ENCODE measurements at places on chromosomes 5 and 9.

DNA sequence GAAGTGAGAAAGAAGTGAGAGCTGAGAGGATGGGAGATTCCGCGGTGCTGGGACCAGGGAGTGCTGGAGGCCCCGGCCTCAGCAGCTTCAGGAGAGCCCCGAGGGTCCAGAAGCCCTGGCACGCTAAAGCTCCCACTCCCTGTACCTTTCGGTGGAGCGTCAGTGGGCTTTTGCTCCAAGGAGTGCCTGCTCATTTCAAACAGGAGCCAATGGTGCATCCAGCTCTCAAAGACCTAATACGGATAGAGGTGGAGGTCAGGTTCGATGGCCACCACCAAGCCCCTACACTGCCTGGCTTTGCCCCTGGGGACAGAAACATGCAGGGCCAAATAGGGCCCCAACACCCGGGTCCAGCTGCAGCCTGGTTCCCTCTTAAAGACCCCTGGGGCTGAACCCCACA lies 8.2 kb downstream of the CD74 start:
- H3K4me1 ChIP-seq, result peaks cover 40% of the 10 kb centered on the region
- H3K4me3 ChIP-seq, result no peak overlapping the region
- no peaks in the 10 kb centered on the region for H3K27me3 ChIP-seq
- H3K36me3 ChIP-seq, result peaks cover 95% of the 10 kb centered on the region
- peak overlapping the region; percentile 100 for H3K27ac ChIP-seq

DNA sequence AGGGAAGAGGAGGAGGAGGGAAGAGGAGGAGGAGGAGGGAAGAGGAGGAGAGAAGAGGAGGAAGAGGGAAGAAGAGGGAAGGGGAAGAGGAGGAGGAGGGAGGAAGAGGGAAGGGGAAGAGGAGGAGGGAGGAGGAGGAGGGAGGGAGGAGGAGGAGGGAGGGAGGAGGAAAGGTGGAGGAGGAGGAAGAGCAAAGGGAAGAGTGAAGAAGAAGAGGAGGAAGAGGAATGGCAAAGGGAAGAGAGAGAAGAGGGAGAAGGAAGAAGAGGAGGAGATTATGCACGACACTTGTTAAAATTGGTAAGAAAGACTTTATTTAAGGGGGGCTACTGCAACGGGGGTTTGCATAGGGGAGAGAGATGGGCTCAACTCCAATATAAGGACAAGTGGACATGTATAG lies 221.2 kb downstream of the SLIT3 start:
- peaks cover 11% of the 10 kb centered on the region for H3K27me3 ChIP-seq
- H3K27ac ChIP-seq, result no peak overlapping the region
- DNase-seq, result no peak
- H3K4me1 ChIP-seq, result no peaks in the 10 kb centered on the region

DNA sequence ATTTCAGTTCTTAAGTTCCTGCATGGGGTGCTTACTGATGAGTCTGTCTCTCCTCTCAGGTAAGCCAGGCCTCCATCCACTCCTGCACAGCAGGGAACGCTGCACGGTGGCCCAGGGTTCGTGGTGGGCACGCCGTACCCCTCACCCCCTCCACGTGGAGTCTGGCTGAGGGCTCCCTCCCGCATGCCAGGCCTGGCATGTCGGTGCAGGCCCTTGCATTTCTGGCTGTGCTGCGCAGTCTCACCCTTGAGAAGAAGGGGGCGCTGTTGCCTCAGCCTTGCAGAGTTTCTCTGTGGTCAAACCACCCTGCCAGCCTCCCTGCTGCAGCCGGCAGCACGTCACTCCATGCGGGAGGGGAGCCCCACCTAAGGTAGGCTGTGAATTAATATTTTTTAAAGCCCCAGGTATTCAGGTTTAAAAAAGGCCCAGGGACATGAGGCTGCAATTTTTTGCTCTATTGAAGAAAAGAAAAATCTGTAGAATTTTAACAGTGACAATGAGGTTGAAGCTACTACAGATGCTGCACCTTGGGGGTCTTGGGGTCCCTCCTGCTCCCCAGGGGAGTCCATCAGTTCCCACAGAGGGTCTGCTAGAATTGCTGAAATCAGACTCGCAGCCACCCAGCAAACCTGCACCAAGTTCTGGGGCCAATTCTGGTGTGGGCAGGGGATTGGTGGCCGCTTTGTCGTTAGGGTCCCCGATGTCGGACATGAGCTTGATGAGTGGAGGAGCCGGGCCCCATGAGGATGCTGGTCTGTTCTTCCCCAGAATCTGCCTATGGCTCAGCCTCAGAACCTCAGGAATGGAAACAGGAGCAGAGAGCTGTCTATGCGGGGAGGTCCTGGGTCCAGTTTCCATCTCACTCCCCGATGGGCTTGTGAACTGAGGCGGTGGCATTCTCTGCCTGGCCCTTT lies 52.6 kb downstream of the TENT4A start:
- no peaks in the 10 kb centered on the region for H3K27me3 ChIP-seq
- no peak overlapping the region for H3K27ac ChIP-seq
- DNase-seq, result peak; percentile 25
- no peaks in the 10 kb centered on the region for H3K36me3 ChIP-seq

DNA sequence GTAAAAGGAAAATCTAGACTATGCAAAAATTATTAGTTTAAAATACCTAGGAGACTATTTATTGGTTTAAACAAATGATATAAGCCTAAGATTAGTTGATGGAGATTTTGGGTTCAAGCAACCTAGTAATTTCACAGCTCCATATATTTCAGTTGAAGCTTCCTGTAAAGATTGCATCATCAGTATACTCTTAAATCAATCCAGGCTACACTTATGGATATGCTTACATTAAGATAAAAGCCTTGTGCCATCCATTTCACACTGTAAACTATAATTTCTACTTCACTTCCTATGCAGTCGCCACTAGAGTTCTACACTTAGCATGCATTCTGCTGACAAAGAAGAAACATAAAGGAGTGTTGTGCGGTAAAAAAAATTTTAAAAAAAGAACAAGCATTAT lies 7.3 kb upstream of the LIX1 start:
- no peak overlapping the region for H3K27ac ChIP-seq
- H3K27me3 ChIP-seq, result no peaks in the 10 kb centered on the region
- DNase-seq, result no peak
- no peak overlapping the region for H3K4me3 ChIP-seq
- H3K4me1 ChIP-seq, result no peaks in the 10 kb centered on the region

DNA sequence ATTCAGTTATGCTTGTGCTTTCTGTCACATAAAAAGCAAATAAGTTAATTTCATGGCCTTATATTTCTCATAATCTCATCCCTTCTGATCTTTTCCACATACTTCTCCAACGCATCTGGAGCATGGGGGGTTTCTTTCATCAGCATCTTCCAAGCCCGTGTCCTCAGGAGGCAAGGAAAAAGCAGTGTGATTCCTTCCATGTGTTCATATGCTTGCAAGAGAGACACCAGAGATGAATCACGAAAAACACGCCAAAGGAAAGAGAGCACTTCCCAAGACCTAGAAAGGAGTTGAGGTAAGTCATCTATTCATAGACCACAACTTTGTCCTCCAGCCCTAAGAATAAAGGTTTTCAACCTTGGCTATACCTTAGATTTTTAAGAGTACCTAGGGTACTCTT lies 26.0 kb upstream of the SVEP1 start:
- no peaks in the 10 kb centered on the region for H3K27me3 ChIP-seq
- H3K4me3 ChIP-seq, result no peak overlapping the region
- H3K27ac ChIP-seq, result no peak overlapping the region
- H3K36me3 ChIP-seq, result no peaks in the 10 kb centered on the region
- no peaks in the 10 kb centered on the region for H3K4me1 ChIP-seq

DNA sequence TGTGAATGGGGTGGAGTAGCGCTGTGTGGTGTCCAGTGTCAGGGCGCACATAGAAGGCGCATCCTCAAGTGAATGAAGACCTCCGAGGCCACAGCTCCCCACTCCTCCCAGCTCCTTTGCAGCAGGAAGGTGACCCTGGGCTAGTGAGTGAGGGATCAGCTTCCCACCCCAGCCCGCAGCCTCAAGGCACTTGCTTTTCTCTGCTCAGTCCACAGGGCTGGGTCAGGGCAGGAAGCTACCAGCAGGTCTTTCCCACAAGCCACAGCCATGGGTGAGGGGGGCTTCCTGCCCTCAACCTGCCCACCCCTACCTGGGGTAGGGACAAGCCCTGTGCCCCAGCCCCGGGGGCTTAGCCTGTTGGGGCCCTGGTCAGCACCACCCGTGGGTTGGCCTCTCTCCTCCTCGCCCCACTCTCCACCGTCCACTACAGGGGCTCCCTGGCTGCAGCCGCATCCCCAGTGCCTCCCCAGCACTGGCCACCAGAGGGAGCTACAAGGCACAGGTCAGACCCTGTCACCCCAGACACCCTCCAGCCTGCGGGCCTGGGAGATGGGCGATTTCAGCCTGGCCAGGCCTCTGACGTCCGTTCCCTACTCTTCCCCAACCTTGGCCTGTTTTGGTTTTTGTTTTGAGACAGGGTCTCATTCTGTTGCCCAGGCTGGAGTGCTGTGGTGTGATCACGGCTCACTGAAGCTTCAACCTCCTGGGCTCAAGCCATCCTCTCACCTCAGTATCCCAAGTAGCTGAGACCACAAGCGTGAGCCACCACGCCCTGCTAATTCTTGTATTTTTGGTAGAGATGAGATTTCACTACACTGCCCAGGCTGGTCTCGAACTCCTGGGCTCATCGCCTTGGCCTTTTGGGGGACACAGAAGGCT lies 1.3 kb upstream of the ABCA2 start:
- H3K27ac ChIP-seq, result peak overlapping the region; percentile 75
- peaks cover 15% of the 10 kb centered on the region for H3K36me3 ChIP-seq
- peaks cover 49% of the 10 kb centered on the region for H3K4me1 ChIP-seq
- DNase-seq, result peak; percentile 37
- no peaks in the 10 kb centered on the region for H3K27me3 ChIP-seq
- peak overlapping the region; percentile 86 for H3K4me3 ChIP-seq

DNA sequence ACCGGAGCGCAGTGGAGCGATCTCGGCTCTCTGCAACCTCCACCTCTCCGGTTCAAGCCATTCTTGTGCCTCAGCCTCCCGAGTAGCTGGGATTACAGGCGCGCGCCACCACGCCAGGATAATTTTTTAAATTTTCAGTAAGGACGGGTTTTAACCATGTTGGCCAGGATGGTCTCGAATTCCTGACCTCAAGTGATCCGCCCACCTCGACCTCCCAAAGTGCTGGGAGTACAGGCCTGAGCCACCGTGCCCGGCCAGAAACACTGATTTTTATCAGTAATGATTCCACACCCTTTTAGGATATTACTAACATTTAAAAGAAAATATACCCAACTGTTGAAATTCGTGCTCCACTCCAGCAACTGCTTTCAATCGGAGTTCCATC lies 464 bp upstream of the FAM151B start:
- no peak for DNase-seq
- no peak overlapping the region for H3K27ac ChIP-seq
- peaks cover 5% of the 10 kb centered on the region for H3K4me1 ChIP-seq
- H3K4me3 ChIP-seq, result peak overlapping the region; percentile 56
- H3K36me3 ChIP-seq, result peaks cover 4% of the 10 kb centered on the region

- H3K27ac ChIP-seq, result no peak overlapping the region
- DNase-seq, result no peak
- no peaks in the 10 kb centered on the region for H3K4me1 ChIP-seq
Observed at GRCh38 chr9:26129217-26129616, 451.0 kb upstream of the TUSC1 start.

- H3K4me1 ChIP-seq, result no peaks in the 10 kb centered on the region
- no peaks in the 10 kb centered on the region for H3K36me3 ChIP-seq
- H3K27me3 ChIP-seq, result peaks cover 66% of the 10 kb centered on the region
- no peak overlapping the region for H3K27ac ChIP-seq
- no peak for DNase-seq
Observed at GRCh38 chr9:101486693-101487442, 46.8 kb upstream of the RNF20 start.

- H3K27me3 ChIP-seq, result peaks cover 56% of the 10 kb centered on the region
- H3K4me3 ChIP-seq, result no peak overlapping the region
- no peak overlapping the region for H3K27ac ChIP-seq
- no peaks in the 10 kb centered on the region for H3K4me1 ChIP-seq
- H3K36me3 ChIP-seq, result no peaks in the 10 kb centered on the region
- no peak for DNase-seq
Observed at GRCh38 chr9:89594811-89595550, 9.8 kb upstream of the GADD45G start.

- H3K4me3 ChIP-seq, result peak overlapping the region; percentile 88
- H3K27ac ChIP-seq, result peak overlapping the region; percentile 85
- peaks cover 30% of the 10 kb centered on the region for H3K4me1 ChIP-seq
- H3K27me3 ChIP-seq, result no peaks in the 10 kb centered on the region
Observed at GRCh38 chr5:81852291-81853029, 101.6 kb upstream of the SSBP2 start.

DNA sequence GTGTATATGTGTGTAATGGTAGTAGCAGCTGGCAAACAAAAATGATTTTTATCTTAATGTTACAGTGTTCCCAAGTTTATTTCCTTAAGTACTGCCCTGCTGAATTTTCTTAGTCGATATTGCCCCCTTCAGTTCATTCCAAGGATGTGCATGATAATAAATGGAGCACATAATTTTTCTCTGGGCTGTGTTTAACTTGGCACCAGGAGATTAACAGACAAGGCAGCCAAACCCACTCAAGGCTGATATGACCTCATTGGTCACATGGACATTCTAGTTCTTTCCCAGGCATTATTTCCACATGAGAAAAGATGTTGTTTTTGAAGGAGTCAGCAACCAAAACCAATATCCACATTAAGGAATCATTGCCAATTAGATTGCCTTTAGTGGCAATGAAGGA lies 61.8 kb downstream of the COX7C start:
- no peaks in the 10 kb centered on the region for H3K4me1 ChIP-seq
- no peak overlapping the region for H3K27ac ChIP-seq

- no peaks in the 10 kb centered on the region for H3K36me3 ChIP-seq
- H3K4me1 ChIP-seq, result no peaks in the 10 kb centered on the region
Observed at GRCh38 chr9:72579190-72579589, 57.8 kb downstream of the TMC1 start.

DNA sequence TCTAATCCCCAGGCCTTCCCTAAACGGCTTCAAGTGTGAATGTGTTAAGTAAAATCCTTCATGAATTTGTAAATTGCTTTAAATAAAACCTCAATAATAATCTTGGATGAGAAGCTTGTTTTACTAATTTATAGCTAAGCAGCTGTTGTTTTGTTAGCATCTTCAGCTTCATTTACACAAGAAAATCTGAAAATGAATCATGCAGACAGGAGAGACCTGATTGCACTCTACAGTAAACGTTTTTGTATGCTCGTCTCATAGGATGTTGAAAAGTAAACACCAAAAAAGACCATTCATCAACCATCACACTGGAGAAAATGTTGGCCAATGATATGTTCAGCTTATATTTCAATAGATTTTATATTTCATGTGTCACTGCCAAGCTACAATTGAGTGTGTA lies 40.4 kb upstream of the MAP3K1 start:
- no peaks in the 10 kb centered on the region for H3K4me1 ChIP-seq
- H3K27me3 ChIP-seq, result peaks cover 16% of the 10 kb centered on the region
- no peak overlapping the region for H3K27ac ChIP-seq
- no peak overlapping the region for H3K4me3 ChIP-seq
- no peak for DNase-seq

DNA sequence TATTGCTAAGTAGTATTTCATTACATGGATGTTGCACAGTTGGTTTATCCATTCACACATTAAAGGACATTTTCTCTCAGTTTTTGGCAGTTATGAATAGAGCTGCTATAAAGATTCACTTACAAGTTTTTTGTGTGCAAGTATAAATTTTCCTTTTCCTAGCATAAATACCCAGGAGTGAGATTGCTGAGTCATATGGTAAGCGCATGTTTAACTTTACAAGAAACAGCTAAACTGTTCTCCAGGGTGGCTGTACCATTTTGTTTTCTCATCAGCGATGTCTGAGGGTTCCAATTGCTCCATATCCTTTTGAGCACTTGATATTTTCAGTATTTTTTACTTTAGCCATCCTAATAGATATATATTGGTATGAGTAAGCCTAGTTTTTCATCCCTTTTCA lies 16.4 kb upstream of the ABCA1 start:
- DNase-seq, result no peak
- H3K4me1 ChIP-seq, result no peaks in the 10 kb centered on the region
- no peaks in the 10 kb centered on the region for H3K36me3 ChIP-seq
- H3K27me3 ChIP-seq, result peaks cover 9% of the 10 kb centered on the region
